ENCODE measurements at places on chromosomes 4 and X. TPM values are rescaled to one million over a fixed set of nuclear protein-coding genes. Genes with fewer than 3 reads are reported as not detected.

GRCh38 chrX:4764888-4765287, 1051.4 kb upstream of the PRKX start:
- no peak for DNase-seq

- DNase-seq, result no peak
Observed at GRCh38 chrX:13288671-13289070, 31.2 kb downstream of the ATXN3L start.

GRCh38 chrX:132766452-132766851, 192.0 kb downstream of the HS6ST2 start:
- no peak for DNase-seq

GRCh38 chr4:78032446-78032845, 24.7 kb upstream of the FRAS1 start:
- DNase-seq, result no peak

DNA sequence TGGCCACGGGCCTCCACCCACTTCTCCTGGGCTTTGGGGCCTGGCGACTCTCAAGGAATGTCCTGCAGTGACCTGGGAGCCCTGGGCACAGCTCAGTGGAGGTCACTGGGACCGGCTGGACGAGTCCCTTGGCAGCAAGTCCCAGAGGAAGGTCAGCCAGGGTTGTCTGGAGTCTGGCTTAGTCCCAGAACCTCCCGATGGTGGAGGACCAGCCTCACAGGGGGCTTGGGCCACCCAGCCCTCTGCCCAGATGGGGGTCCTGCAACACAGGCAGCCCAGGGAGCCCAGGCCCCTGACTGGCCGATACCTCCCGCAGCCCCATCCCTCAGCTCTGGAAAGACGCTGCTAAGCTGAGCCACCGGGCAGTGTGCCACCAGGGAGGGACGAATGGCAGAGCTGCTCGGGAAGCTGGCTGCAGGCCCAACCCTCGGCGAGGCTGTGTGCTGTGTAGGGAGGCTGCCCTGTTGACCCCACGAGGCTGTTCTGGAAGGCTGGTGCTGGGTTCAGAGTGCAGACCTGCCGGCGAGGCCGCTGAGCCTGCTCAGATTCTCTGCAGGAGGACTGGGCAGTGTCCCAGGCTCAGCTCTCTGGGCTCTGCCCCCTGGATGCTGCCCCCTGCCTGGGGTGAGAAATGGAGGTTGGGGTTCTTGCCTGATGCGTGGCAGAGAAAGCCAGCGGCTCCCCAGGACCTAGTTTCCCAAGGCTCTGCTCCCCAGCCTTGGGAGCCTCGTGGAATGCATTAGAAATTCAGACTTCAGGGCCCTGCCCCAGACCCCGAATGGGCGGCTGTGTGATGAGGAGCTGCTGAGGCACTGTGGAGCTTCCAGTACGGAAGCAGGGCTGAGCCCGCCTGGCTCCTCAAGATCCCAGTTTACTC, 61.7 kb downstream of the ADRA2C start:
- DNase-seq, result no peak

DNA sequence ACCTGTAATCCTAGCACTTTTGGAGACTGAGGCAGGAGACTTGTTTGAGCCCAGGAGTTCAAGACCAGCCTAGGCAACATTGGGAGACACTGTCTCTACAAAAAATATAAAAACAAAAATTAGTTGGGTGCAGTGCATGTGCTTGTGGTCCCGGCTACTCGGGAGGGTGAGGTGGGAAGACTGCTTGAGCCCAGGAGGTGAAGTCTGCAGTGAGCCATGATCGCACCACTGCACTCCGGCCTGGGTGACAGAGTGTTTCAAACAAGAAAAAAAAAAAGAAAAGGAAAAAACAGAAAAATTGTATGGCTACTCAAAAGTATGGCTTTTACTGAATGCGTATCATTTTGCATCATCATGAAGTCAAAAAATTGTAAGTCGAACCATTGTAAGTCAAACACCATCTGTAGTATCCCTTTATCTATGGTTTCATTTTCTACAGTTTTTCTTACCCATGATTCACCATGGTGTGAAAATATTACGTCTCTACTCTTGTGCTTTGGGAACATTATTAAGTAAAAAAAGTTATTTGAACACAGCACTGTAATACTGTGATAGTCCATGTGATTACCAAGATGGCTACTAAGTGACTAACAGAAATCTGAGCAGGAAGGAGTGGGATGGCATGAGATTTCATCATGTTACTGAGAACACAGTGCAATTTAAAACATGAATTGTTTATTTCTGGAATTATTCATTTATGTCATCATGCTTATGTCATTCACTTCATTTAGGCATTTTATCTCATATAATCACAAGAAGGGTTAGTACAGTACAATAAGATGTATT, 26.5 kb upstream of the MANBA start:
- no peak for DNase-seq

GRCh38 chrX:39855748-39856129, 242.0 kb downstream of the BCOR start:
- peak; percentile 77 for DNase-seq

DNA sequence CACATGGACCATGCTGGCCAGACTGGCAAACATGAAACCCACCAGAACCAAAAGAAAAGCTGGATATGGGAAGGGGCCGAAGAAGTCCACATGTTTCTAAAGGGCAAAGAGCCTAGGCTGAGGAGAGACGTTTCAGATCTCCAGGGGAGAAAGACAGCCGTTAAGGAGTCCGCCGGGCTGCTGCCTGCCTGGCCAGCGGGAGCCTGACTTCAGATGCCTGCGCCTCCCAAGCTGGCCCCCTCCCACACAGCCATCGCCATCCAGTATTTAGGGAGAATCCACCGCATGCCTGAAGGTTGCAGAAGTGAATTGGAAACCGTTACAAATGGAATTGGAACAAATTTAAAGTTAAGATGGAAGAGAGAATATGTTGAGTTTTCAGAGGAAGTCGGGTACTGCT, 2.9 kb downstream of the TBL1X start:
- DNase-seq, result no peak

Gene GPR173
- total RNA-seq, result 0.10 TPM

Gene FGFR3
- 0.33 TPM for total RNA-seq

Gene MAGEC3
- total RNA-seq, result not detected
